ENCODE measurements at places on chromosomes 5 and 9. TPM values are rescaled to one million over a fixed set of nuclear protein-coding genes. Genes with fewer than 3 reads are reported as not detected.
A peak's percentile ranks its signal among the peaks of the same experiment; 100 is the strongest.

Gene CARD9
- 1.1 TPM for total RNA-seq

Gene ADRB2
- 14.4 TPM for total RNA-seq

Gene FOXI1
- total RNA-seq: not detected

Gene SLC6A19
- not detected for total RNA-seq

Gene IRX1
- total RNA-seq: not detected

Gene SPINK13
- not detected for total RNA-seq

DNA sequence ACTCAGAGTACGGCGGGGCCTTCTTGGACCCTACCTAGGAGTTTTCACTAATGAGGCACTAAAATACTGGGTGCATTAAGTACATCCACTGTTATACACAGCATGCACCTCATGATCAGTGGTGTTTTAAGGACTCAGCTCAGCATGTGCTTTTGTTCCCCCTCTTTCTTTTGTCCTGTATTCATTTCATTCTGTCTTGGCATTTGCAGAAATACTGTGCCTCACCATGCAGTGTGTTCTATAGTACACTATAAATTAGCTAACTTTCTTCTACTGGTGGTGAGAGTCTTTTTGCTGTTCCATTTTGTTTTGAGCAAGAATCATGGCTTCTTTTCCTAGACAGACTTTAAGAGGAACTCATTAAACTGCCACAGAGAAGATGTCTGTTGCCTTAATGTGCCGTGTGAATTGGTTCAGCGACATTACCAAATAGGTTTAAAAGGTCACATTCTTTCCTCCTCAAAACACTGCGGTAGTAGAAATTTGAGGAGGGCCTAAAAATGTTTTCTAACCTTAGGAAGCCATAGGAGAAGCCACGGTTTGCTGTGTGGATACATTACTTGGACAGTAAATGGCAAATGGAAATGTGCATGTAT is 276.6 kb downstream of the MAST4 start:
- DNase-seq: no peak

DNA sequence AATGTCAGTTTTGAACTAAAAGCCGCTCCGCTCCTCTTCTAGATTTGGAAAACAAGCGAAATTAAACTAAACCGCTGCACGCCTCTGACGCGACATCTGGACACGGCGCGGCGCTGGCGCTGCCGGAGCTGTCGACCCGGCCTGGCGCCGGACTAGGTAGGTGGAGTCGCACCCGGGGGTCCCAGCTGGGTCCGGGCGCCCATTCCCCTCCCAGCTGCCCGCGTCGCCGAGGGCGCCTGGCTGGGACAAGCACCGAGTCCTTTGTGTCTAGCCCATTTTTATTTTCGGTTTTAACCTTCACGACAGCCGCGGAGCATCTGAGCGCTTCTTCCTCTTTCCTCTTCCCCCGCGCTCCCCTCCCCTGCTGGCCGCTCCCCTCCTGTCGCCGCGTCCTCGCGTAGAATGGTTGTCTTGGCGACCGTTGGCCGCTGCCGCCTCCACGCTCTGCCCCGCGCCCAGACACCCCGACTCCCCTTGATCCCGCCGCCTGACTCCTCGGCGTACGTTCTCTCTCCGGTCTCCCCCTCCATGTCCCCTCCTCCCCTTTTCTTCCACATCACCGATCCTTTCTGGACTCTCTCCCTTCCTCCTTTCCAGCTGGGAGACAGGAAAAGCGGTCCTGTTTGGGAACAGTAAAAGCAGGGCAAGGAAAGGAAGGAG is 545 bp downstream of the CDKN2B-AS1 start:
- peak; percentile 74 for DNase-seq

GRCh38 chr5:179623906-179624741 is 653 bp upstream of the HNRNPH1 start:
- DNase-seq: no peak

DNA sequence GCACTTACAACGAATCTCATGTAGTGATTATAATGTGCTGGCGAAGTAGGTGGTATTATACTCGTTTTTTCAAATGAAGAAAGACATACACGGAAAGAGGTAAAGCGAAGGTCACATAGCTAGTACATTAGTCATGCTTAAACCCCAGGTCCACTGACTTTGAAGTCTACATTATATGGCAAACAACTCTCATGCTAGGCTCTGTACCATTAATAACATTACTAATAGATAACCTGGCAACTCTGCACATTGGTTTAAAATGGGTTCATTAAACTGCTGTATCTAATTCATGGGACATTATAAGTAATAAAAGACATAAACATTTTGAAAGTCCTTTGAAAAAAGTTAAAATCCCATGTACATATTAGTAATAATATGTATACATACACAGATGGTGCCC is 21.2 kb downstream of the FYB1 start:
- no peak for DNase-seq

- DNase-seq: no peak
Observed at GRCh38 chr9:98057138-98057799, 737 bp downstream of the NANS start.

DNA sequence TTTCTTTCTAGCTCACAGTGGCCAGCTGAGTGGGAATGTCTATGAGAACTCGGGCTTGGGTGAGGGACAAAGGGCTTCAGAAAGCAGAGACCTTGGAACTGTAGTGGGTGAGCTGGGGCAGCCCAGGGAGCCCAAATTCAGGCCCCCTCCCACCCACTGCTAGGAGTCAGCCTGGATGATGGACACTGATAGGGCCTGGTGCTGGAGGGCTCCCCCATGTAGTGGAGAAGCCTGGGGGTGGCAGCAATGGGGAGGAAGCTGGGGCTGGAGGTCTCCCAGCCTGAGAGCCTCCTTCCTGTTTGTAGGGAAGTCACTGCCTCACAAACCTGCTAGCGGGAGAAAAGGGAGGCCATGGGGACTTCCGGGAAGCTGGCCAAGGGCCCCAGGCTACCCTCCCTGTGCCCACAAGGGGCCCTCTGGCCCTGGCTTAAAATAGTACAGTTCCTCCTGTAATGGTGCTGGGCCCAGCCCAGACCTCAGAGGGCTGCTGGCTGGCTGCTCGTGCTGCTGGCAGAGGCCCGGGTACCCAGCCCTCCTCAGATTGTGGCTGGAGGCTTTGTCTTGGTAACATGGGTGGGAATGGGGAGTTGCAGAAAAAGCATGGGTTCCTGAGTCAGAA is 6.3 kb upstream of the NR5A1 start:
- no peak for DNase-seq

GRCh38 chr5:168666356-168666755 is 87.2 kb upstream of the PANK3 start:
- no peak for DNase-seq

- no peak for DNase-seq
Observed at GRCh38 chr9:14223081-14223480, 90.9 kb downstream of the NFIB start.

- DNase-seq: no peak
Observed at GRCh38 chr9:134440636-134441226, 114.5 kb downstream of the RXRA start.

DNA sequence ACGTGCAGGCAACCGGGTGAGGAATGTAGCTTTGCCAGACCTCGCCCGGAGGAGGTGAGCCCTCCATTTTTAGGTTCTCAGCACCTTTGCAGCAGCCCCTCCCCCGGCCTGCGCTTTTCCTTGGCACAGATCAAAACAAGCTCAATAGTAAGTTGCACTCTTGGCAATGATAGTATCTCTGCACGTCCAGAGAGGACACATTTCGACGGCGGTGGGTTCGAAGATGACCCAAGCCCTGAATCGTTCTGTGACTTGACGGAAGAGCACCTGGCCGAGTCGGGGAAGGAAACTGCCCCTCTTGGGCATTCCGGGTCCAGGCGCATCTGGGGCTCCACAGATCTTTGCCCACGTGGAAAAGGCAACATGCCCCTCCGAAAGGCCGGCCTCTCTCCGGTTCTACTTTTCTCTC is 904 bp downstream of the GDNF start:
- DNase-seq: no peak

DNA sequence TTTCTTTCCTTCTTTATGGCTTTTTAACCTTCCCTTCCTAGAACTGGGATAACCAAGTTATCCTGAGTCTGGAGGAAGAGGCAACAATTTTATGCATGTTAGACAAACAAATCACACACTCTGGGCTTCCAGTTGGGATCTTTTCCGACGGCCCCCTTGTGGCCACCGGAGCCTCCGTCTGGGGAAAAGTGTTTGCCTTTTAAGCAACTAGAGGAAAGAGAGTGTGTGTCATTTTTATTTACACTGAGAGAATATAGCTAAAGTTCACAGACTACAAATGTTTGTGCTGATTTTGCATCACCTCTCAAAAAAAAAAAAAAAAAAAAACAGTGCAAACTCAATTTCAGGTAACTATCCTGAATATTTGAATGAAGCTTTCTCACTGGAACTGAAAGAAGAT is 126.2 kb downstream of the SEMA6A start:
- no peak for DNase-seq

DNA sequence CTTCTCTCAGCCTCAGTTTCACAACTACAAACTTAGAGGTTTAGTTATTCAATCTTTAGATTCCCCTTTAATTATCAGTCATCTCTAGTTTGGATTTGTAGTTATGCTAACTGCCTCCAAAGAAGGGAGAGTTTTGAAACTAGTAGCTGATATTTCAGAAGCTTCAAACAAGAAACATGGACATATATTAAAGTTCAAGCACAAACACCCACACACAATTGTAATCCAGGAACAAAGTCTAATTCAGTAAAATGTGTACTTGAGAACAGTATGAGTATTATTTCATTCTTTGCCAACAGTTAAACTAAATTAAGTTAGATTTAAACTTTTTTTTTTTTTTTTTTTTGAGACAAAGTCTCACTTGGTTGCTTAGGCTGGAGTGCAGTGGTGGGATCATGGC is 71.2 kb upstream of the ABCA1 start:
- no peak for DNase-seq

DNA sequence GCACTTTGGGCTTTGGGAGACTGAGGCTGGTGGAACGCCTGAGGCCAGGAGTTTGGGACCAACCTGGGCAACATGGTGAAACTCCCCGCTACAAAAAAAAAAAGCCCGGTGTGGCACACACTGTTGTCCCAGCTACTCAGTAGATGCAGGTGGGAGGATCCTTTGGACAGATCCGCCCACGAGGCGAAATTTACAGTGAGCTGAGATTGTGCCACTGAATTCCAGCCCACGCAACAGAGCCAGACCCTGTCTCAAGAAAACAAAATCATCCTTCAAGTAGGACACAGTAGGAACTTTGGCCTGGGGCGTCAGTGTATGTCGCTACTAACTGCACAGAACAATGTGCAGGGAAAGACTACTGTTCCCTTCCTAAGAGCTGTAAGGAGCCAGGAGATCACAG is 4.8 kb downstream of the RPS14 start:
- DNase-seq: no peak

Measured in naive thymus-derived CD4-positive, alpha-beta T cell (primary cell).